ENCODE measurements at places on chromosomes 5 and 9.

DNA sequence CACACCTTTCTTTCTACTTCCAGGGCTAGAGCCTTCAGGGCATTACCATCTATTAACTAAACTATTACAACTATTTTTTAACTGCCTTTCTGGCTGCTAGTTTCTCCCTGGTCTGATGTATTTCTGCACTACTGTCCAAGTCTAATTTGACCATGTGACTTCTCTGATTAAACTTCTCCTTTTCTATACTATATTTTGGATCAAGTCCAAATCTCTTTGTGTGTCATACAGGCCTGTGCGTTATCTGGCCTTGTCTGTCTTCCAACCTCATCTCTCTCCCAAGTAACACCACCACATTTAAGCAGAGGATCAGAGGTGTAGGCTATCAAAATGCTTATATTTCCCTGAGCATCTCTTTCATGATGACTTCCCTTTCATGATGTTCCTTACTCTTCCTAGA is 47.2 kb upstream of the OR13F1 start:
- DNase-seq = no peak

- DNase-seq = no peak
These were observed 102.9 kb downstream of the BOD1 start for GRCh38 chr5:173513521-173513991.

GRCh38 chr9:77156646-77157371 is 20.5 kb upstream of the VPS13A start:
- no peak for DNase-seq

GRCh38 chr5:17882760-17883488 is 248.7 kb downstream of the TAF11L14 start:
- DNase-seq = no peak

Data from globus pallidus (tissue), 1 donor.